ENCODE measurements at places on chromosomes 16 and 17. TPM values are rescaled to one million over a fixed set of nuclear protein-coding genes. Genes with fewer than 3 reads are reported as not detected.

GRCh38 chr17:17849845-17850373 is 13.1 kb upstream of the SREBF1 start:
- DNase-seq, result peak; percentile 81

DNA sequence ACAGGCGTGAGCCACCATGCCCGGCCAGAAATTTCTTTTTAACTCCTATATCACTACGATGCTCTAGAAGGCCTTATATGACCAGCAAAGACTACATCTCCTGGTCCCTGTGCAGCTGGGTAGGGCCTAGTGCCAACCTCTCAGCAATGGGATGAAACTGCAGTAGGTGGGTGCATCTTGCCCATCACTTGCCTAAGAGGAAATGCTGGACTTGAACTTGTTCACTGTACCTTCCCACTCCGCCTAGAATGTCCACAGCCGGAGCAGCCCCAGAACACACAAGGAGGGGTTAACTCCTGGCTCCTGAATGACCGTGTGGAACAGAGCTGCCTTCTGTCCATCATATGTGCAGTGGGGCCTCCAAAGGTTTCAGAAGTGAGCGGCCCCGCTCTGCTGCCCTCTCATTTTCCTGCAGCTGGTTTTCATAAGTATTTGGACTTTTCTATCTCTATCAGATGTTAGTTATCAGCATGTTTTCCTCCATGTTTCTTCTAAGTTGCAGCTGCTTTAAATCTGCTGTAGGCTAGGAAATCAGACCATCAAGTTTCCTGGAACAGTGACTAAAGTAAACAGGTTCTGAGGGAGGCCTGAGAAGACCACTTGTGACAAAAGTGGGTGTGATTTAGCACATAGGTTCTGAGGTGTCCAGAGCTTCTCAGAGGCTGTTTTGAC is 52.5 kb downstream of the WSB1 start:
- DNase-seq, result no peak

- DNase-seq, result peak; percentile 16
These were observed 98.5 kb downstream of the ZNF778 start for GRCh38 chr16:89315791-89316581.

- no peak for DNase-seq
These were observed 2.2 kb upstream of the PLEKHH3 start for GRCh38 chr17:42678951-42679491.

DNA sequence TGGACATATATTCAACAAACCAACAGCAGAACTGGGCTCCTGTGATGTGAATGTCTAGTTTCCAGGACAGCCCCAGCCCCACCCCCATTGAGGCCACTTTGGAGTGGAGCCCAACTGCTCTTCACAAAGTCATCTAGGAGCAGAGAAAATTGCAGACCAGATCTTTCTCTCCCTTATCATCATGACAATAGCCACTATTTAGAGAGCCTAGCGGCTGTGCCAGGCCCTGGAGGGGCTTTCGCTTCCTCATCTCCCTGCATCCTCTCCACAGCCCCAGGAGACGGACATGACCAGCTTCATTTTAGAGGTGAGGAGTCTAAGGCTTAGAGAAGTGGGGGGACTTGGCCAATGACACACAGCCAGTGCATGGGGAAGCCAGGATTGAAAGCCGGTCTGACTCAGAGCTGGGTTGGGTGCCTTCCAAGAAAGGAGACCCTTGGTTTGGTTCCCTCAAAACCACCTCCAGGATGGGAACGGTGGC is 1.4 kb downstream of the PRSS8 start:
- DNase-seq, result peak; percentile 26

DNA sequence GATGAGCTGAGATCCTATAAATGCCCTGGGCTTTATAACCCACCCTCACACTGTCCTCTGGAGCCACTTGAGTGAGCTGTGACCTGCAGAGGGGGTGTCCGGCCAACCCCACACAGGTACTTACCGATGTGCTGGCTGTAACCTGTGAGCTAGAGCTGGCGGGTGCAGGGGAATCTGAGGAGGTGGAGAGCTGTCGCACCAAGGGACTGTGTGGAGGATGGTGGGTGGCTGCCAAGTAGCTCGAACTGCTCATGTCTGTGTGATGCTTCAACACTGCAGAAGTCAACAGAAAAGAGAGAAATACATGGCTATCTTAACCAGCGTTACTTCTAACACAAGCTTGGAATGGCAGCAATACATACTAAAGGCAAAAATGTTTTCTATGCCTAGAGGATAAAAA is 39.4 kb downstream of the STH start:
- DNase-seq, result no peak

DNA sequence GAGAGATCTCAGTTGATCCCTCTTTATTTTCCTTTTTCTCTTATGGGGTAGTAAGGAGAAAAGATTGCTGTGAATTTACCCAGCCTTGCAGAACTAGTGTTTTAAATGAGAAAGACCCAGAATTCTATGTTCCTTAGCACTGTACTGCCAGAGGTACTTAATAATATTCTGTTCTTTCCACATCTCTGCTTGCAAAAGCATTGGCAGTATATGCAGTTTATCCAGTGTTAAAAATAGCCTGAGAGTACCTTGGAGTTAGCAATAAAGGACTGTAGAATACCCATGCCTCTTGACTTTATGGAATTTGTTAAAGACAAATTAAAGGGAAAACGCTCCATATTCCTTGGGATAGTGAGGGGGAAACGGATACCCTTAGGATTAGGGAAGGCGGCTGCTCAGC is 11.9 kb downstream of the SLC7A6 start:
- DNase-seq, result no peak

DNA sequence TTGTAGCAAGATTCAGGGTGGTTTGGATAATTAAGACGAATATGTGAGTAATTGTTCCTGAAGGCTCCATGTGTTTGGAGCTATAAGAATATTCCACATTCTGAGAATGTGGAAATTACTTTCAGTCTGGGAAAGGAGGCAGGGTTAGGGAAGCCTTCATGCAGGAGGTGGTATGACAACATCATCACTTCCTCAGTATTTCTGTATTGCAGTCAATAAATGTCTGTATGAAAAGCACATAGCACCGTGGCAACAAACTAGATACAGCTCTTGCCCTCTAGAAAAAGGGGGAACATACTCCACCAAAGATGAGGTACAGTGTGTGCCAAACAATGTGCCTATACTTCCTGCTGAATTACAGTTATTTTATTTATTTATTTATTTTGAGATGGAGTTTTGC is 26.1 kb upstream of the DHRS7B start:
- no peak for DNase-seq

DNA sequence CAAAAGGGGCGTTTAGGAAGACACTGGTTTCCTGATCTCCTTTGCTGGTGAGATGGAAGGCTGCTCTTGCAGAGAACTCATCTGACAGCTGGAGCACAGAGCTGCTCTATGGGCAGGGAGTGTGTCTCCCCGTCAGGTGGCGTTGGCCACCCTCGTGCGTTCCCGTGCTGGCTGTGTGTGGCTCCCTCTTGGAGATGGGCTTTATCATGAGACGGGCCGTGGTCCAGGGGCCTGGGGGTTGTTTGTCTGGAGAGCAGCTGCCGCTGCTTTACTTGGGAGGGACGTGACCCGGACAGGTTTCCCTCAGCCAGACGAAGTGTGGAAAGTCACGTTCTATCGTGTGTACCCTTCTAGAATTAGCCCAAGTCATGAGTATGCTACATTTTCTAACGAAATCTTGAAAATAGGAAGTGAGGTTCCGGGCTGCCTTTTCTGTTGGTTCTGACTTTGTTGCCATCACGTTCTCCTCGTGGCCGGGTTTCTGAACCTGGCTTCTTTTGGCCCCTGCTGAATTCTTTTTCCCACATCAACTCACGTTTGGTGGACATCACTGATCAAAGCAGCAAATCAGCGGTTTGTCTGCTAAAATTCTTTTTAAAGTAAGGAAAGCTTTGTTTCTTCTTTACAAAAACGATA is 105.6 kb upstream of the CHMP6 start:
- no peak for DNase-seq

- DNase-seq, result no peak
These were observed 89.0 kb downstream of the C17orf67 start for GRCh38 chr17:56744721-56745120.

DNA sequence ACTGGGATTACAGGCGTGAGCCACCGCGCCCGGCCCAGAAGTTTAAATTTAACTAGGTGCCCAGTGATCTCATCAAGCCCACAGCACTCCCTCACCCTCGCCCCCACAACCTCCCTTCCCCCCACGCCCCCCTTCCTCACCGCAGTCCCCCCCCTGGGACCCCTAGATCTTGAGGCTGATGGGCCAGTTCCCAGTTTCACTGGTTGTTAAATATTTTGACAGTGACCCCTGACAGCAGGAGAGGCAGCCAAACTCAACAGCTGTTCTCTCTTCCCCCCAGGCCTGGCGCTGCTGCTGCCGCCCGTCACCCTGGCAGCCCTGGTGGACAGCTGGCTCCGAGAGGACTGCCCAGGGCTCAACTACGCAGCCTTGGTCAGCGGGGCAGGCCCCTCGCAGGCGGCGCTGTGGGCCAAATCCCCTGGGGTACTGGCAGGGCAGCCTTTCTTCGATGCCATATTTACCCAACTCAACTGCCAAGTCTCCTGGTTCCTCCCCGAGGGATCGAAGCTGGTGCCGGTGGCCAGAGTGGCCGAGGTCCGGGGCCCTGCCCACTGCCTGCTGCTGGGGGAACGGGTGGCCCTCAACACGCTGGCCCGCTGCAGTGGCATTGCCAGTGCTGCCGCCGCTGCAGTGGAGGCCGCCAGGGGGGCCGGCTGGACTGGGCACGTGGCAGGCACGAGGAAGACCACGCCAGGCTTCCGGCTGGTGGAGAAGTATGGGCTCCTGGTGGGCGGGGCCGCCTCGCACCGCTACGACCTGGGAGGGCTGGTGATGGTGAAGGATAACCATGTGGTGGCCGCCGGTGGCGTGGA is 15.6 kb downstream of the QPRT start:
- no peak for DNase-seq

DNA sequence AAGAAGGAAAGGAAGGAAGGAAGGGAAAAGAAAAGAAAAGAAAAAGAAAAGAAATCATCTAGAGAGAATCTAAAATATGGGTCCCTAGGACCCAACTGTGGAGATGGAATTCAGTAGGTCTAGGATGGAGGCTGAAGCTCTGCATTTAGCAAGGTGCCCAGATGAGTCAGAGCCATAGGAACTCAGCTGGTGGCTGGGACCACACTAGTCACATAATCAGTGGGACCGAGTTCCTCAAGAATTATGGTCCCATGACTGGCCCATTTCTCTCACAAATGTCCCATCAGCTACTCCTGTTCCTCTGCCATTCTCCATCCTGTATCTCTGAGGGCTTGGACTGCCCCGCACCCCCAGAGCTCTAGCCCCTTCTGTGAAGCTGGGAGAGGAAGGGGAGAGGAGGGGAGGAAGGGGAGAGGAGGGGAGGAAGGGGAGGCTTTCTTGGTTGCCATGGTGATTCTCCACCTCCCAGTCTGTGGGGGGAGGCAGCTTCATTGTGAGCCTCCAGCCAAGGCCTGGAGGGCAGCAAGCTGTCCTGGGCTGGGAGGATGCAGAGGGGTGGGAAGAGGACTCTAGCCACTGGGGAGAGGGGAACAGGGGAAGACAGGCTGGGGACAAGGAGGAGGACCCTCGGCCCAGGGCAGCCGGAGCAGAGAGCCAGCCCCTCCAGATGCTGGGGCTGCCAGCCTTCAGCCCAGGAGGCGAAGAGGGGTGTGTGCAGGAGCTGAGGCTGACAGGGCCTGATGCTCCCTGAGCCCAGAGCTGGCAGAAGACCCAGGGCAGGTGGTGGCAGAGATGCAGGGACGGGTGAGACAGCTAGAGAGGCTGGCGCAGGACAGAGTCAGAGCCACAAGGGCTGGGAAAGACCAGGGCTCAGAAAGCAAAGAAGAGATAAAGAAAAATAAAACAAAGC is 37.8 kb upstream of the LHX1 start:
- no peak for DNase-seq

DNA sequence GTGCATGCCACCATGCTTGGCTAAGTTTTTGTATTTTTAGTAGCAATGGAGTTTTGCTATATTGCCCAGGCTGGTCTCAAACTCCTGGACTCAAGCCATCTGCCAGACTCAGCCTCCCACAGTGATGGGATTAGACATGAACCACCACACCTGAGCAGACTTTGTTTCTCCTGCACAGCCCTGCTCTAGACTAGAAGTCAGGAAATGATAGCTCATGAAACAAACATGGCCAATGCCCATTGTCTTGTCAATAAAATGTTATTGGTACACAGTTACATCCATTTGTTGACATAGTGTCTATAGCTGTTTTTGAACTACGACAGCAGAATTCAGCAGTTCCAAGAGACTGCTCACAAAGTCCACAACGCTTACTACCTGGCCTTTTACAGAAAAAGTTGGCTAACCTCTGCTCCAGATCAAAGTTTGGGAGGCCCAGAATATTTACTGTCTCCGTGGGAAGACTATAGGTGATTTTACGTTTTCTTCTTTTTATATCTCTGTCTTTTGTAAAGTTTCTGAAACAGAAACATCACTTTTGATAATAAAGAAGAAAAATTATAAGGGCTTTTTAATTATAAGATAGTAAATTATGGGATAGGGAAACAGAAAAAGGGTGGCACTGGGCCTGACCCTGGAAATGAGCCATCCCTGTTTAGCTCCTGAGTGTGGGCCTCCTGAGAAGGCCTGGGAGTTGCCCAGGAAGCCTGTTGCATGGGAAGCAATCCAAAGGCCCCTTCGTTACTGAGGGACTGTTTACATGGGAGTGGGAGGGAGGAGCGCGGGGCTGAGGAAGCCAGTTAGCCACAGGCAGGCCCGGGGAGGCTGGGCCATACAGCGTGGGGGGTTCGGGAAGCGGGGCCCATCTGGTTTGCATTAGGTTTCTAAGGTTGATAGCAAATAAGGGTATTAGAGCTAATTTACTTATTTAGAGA is 201.5 kb downstream of the IRF8 start:
- DNase-seq, result no peak

- DNase-seq, result no peak
These were observed 4.2 kb downstream of the DUSP3 start for GRCh38 chr17:43774304-43775250.

GRCh38 chr17:78197147-78197832 is 10.1 kb downstream of the AFMID start:
- DNase-seq, result no peak

DNA sequence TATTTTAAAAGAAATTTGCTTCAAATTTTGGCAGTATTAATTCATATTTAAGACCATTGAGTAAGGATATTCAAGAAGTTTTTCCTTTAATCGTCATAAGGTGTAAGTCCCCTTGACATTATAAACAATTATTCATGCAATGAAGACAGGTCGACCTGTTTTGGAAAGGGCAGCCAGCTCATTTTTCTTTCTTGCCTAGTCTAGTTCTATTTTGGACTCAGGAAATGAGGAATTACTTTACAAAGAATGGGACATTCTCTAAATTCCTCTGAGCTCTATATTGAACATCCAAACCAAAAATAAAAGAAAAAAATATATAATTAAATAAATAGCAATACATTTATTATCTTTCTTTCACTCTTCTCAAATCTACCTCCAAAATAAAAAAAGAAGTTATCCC is 595.6 kb upstream of the KIF2B start:
- DNase-seq, result no peak

Gene SPATA22
- not detected for total RNA-seq

Gene FOXN1
- not detected for total RNA-seq

Gene SEPTIN12
- total RNA-seq, result not detected

Gene SPIRE2
- 19.6 TPM for total RNA-seq

Gene KRTAP1-1
- not detected for total RNA-seq

Gene GJD3
- not detected for total RNA-seq

Gene PPY
- 1.3 TPM for total RNA-seq

Gene PYY
- not detected for total RNA-seq

Gene HSD17B1
- total RNA-seq, result 0.82 TPM

Measured in SK-MEL-5 (cell line).